Activated naive CD8-positive, alpha-beta T cell treated with anti-CD3 and anti-CD28 coated beads, Interleukin-2, amount 10 ng/mL, durations not matched to agents 7 days and 5 days (primary cell): ENCODE measurements at places on chromosomes 16 and 17. TPM values are rescaled to one million over a fixed set of nuclear protein-coding genes. Genes with fewer than 3 reads are reported as not detected.

DNA sequence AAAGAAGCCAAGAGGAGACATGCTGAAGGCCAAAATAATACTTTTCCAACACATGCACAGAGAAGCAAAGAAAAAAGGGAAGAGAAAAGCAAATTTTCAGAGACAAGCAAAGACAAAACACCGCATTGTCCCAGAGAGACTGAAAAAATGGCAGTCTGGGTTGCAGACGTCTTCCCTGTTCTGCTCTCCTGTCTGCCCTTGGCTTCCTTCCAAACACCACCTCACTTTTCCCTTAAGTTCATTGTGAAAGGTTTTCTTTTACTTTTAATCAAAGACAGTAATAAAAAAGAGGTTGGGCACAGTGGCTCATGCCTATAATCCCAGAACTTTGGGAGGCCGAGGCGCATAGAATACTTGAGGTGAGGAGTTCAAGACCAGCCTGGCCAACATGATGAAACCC lies 21.2 kb upstream of the VAT1L start:
- no peak for DNase-seq

DNA sequence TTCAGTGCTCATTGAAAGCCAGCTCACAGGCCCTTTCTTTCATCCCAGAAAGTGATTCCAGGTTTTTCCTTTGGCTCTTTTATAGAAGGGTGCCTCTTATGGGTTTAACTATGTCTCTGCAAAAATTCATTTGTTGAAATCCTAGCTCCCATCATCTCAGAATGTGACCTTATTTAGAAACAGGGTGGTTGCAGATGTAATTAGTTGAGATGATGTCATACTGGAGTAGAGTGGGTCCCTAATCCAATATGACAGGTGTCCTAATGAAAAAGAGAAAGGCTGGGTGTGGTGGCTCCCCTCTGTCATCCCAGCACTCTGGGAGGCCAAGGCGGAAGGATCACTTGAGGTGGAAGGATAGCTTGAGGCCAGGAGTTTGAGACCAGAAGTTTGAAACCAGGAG lies 64.2 kb upstream of the FAM20A start:
- no peak for DNase-seq

DNA sequence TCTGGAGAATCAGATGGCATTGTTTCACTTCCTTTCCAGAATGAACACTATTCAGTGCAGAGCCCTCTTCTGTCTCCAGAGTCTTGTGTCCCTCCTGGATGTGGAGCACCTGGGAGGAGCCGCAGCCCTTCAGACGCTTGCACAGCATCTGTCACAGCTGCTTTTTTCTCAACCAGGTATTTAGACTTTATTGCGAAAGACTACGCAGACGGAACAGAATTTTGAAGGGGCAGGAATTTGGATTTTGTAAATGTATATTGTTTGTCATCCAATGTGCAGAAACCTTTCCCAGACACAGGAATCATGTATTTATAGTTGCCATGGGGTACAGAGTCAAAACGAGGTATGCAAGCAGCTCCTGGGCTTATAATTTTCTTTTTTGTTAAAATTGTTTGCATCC lies 20.4 kb downstream of the HEATR3 start:
- DNase-seq, result no peak

GRCh38 chr16:54934481-54935265 lies 4.0 kb downstream of the IRX5 start:
- DNase-seq, result peak; percentile 34

TBC1D3C gene
- 5.0 TPM for total RNA-seq

- no peak for DNase-seq
Observed at GRCh38 chr16:76265434-76266045, 11.7 kb upstream of the CNTNAP4 start.
